ENCODE measurements at places on chromosomes 16 and 17.

DNA sequence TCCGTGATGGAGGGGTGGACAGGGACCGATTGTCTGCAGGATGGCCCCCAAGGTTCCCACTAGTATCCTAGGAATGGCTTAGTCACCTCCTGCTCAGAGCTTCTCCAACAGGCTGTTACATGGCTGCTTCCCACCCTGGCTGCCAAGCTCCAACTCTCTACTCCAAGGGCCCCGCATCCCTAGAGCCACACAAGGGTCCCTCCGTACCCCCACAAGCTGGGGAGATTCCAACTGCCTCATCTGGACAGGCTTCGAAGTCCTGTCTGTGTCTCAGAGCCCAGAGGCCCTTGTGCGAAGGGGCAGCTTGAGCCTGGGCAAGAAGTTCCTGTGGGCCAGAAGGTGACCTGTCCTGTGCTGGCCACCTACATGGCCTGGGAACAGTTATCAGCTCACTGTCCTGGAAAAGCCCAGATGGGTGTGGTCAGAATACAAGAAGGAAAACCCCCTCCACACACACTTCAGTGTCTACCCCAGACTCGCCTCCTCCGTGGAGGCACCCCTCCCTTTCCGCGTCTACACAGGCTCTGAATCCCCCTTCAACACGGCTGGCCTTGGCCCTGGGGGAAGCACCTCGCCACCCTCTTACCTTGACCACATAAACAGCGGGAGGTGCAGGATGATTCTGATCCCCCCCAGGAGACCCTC is 586 bp downstream of the MEAK7 start:
- no peak for DNase-seq

DNA sequence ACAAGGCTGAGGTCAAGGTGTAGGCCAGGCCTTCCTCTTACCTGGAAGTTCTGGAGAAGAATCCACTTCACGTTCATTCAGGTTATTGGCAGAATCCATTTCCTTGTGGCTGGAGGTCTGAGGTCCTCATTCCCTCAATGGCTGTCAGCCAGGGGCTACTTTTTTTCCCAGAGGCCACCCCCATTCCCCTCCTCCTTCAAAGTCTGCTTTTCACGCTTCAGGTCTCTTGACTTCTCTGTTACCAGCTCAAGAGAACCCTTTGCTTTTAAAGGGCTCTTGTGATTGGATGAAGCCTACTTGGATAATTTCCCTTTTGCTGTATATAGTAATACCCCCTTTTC is 55.1 kb upstream of the LGALS9 start:
- no peak for DNase-seq

GRCh38 chr17:45430738-45431530 is 1.7 kb downstream of the ARHGAP27 start:
- no peak for DNase-seq

DNA sequence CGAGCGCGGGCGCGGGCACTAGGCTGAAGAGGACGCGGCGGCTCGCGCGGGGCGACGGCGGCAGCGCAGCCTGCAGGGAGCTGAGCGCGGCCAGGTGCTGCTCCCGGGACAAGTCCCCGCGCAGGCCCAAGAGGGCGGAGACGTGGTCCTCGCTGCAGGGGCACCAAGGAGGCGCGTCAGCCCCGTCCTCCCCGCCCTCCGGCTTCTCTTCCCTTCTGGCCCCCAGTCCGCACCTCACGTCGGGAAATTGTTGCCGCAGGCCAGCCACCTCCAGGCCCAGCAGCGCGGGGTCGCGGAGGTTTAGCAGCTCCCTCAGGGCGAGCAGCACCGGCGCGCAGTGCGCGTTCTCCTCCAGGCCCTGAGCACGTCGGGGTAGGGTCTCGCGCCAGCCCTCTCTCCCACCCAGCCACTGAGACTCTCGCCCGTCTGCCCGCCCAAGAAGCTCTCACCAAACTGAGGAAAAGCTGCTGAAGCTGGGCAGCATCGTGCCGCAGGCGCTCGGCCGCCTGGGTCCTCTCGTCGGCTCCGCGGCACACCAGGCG is 761 bp upstream of the MATCAP1 start:
- DNase-seq = no peak

DNA sequence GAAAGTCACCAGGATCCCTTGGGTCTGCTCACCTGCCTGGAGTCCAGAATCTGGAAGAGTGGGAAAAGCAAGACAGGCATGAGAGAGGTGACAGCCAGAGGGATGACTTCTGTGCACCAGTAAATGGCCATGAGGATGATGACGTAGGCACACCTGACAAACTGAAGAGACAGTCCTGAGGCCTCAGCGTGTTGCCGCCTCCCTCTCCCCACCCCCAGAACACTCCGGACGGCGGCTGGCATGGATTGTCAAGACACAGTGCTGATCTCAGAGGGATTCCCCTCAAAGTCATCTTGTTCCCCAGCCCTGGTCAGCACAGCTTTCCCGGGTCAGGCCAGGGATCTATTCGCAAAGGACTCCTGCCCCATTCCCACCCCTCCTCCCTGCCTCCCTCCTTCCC is 6.2 kb downstream of the SLC13A5 start:
- DNase-seq = no peak

GRCh38 chr16:695355-696089 is 5.3 kb upstream of the WDR24 start:
- DNase-seq = no peak

GRCh38 chr17:79981090-79981489 is 54.6 kb downstream of the TBC1D16 start:
- no peak for DNase-seq

DNA sequence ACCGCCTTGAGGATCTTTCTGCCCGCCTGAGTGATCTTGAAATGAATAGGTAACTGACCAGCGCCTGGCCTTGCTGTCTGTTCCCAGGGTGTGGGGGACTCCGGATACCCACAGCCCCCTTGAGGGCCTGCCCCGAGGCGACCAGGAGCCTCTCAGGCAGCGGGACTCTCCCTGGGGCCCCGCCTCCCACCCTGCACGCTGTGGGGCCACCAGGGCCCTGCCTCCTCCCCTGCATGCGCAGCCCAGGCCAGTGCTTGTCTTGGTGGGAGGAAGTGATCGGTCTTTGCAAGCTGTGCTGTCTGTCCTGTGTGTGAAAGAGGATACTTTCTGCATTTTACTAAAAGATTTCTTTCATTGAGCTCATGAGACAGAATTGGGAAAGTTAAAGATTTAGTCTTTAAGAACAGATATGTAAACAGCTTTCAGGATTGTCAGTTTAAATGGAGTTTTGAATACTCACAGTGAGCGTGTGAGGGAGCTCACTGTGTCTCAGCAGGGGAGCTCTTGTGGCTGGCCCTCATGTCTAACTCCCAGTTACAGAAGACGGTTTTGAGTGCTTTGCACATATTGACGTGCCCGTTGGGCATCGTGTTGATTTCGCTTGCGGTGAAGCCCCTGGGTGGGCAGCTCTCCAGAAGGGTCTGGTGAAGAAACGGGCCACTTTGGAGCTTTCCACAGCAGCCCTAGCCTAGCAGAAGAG is 36.1 kb upstream of the CAPN15 start:
- DNase-seq = no peak

DNA sequence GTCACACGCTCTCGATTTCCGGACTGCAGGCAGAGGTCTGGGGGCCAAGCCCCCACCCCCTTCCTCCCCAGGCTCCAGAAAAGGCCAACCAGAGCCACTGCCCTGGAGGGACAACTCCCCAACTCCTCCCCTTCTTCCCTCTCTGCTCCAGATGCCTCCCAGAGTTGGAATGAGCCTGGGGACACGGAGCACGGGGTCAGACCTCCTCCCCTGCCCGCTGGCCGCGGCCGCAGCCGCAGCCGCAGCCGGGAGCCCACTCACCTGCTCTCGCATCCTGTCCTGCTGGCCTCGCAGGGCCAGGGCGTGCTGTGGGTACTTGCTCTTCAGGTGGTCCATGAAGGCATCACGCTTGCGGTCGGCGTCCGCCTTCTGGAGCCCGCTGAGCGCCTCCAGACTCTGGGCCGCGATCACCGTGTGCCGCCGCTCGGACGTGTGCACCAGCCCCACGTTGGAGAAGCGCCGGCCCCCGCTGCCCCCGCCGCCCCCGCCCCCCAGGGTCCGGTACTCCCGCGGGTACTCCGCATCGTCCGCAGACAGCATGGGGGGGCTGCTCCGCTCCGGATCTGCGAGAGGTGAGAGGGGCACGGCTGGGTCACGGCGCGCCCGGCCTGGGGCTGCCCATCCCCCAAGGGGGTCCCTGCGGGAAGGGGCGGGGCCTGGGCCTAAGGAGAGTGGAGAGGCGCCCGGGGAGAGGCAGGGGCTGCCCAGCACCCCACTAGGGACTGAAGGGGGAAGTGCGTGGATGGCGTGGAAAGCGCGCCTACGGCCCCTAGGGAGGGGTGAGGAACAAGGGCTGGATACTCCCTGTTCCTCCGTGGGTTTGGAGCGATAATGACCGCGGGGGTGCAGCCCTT is 27.3 kb downstream of the SRCIN1 start:
- no peak for DNase-seq

DNA sequence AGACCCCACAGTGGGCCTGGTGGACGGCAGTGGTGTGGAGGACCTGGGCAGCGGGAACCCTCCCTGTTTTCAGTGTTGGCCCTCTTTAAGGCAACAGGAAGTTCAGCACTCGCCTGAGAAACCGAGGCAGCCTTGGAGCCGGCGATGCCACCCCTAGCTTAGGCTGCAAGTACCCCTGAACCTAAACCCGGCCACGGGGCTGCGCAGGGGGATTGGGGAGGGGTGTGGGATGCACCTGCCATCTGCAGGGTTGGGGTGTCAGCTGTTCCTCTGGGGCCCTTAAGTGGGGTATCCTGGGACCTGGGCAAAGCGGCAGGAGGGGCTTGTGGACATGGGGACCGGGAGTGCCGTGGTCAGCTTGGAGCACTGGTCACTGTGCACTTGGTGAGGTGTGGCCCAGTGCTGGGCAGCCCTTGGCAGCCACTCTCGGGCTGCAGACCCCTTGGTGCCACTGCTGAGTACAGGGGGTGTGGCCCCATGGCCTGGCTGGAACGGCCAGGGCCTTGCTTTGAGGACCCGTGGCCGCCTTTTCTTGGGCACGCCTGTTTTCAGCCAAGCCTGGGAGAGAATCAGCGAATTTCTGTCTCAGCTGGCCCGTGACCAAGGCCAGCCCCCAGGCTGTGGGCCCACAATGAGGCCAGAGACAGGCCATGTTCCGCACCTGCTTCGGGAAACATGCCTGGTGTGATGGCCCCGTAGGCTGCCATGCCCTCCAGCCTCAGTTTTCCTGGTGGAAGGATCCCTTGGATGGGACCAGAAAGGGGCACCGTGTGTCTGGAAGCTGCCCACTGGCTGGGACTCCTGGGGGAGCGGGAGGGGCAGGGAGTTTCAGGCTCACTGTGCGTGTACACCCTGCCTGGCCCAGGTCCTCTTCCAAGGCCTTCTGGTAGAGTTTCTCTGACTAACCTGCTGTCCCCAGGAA is 4.1 kb upstream of the SLC25A10 start:
- no peak for DNase-seq

- DNase-seq = no peak
These were observed 345 bp downstream of the EMC8 start for GRCh38 chr16:85798901-85799496.

DNA sequence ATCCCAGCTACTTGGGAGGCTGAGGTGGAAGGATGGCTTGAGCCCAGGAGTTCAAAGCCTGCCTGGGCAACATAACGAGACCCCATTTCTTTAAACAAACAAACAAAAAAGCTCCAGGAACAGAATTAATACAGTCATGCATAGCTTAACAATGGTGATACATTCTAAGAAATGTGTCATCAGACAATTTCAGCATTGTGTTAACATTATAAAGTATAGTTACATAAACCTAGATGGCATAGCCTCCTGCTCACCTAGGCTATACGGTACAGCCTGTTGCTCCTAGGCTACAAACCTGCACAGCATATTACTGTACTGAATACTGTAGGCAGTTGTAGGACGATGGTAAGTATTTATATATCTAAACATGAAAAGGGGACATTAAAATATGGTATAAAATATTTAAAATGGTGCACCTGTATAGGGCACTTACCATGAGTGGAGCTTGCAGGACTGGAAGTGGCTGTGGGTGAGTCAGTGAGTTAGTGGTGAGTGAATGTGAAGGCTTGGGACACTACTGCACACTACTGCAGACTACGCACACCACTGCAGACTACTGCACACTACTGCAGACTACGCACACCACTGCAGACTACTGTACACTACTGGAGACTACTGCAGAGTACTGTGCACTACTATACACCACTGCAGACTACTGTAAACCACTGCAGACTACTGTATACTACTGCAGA is 74.6 kb downstream of the TMC6 start:
- no peak for DNase-seq

- DNase-seq = no peak
These were observed 16.0 kb downstream of the TRIM25 start for GRCh38 chr17:56897646-56898424.

DNA sequence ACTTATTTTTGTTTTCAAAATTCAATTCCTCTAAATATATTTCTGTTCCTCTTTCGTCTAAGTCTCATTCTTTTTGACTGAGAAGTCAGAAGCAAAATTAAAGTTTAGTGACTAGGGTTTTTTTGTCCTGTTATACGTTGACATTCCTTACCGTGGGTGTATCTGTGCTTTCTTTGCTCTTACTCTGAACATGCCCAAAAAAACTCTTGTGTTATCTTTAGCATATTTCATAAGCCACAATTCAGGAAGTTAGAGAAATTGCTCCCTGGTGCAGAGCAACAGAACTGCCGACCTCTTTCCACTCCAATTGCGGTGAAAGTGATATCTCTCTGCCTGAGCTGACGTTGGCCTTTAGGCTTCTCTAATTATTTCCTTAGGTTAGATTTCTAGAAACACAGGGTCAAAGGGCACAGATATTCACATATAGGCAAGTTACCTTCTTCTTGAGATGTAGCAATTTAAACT is 65.7 kb downstream of the CENPV start:
- no peak for DNase-seq

DNA sequence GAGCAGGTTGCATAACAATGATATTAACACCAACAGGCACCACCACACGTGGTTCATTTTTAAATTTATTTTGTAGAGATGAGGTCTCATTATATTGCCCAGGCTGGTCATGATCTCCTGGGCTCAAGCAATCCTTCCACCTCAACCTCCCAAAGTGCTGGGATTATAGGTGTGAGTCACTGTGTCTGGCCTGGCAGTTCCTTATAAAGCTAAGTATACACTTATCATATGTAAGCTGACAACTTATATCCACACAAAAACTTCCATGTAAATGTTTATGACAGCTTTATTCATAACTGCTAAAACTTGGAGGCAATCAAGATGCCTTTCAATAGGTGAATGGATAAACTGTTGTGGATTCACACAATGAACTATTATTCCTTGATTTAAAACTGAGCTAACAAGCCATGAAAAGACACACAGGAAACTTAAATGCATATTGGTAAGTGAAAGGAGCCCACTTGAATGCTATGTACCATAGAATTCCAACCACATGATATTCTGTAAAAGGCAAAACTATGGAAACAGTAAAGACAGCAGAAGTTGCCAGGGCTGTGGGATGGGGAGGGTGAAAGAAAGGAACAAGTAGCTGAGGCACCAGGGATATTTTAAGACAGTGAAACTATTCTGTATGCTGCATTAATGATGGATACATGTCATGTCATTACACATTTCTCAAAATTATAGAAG is 156.5 kb upstream of the KCNJ18 start:
- no peak for DNase-seq

GRCh38 chr17:81576621-81577277 is 24.6 kb upstream of the FAAP100 start:
- no peak for DNase-seq
